ENCODE measurements at places on chromosomes 5 and 9.
A peak's percentile ranks its signal among the peaks of the same experiment; 100 is the strongest.

DNA sequence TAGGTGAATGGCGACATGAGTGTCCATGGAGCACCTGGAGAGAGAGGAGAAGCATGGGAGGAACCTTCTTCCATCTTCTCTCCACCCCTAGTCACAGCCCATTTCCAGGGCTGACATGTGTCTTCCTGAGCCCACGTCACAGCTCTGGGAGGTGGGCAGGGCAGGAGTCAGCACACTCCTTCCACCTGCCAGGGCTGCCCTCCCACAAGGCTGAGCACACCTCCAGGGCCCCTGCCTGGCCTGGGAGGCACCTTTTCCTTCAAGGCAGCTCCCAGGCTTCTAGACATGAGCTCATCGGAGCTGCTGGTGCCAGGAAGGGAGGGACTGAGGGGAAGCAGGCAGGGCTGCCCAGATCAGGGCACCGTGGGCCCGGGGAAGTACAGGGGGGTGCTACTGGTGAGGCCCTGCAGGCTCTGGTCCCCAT is 13.6 kb upstream of the SYNPO start:
- peaks cover 17% of the 10 kb centered on the region for H3K36me3 ChIP-seq
- ATAC-seq = no peak
- no peaks in the 10 kb centered on the region for H3K27me3 ChIP-seq
- peak overlapping the region; percentile 79 for H3K27ac ChIP-seq

DNA sequence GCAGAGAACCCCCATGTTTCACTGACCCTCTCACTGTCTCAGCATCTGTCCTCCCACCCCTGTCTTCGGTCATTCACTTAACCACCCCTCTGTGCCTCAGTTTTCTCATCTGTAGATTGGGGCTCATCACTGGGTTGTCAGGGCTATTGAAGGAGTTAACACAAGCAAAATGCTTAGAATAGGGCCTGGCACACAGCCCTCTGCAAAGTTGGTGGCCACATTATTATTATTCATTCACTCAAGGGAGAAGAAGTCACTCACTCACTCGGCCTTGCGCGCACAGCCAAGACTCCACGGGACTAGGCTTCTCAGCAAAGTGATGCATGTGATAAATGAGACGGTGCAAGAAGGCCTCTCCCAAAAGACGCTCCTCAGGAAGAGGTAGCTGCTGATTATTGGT is 8.0 kb downstream of the PDGFRB start:
- H3K4me3 ChIP-seq = no peak overlapping the region
- ATAC-seq = no peak
- peaks cover 9% of the 10 kb centered on the region for H3K27me3 ChIP-seq
- peaks cover 5% of the 10 kb centered on the region for H3K4me1 ChIP-seq

DNA sequence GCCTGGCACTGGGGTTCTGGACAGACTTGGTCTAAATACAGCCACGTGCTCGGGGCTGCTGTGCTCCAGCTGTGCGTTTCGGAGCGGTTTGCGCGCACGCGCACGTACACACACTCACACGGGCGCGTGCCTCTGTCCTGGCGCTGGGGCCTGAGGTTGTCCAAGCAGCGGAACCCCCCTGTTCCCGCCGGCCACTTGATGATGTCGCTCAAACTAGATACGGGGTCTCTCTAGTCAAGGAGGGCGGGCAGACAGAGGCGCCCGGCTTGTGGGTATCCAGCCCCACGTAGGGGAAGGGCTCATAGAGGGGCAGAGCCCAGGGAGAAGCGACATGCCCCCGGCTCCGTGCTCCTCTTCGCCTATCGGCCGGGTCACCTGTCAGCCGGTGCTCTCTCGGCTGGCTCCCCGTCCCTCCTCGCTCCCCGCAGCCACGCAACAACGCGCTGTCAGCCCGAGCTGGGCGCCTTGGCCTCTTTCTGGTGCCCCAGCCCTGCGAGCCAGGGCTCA is 8.9 kb downstream of the NR2F1-AS1 start:
- ATAC-seq = no peak
- peaks cover 20% of the 10 kb centered on the region for H3K4me1 ChIP-seq
- H3K36me3 ChIP-seq = no peaks in the 10 kb centered on the region
- no peak overlapping the region for H3K4me3 ChIP-seq

DNA sequence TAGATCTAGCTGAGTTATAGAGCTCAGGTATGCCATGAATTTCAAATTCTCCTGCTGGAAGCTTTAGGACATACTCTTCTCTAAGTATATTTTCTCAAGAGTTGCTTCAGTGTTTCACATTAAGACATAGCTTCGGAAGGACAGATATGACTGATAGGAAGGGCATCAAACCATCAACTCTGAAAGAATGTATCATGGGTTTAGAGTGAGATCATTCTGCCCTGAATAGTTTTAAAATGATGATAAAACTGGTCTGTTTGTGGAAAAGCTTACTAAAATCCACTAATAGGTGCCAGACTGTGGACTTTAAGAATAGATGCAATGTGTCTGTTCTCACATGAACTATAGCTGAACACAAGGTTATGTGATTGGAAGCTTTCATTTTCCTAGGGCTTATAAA is 8.4 kb downstream of the SPEF2 start:
- ATAC-seq = no peak
- no peaks in the 10 kb centered on the region for H3K36me3 ChIP-seq
- H3K4me3 ChIP-seq = no peak overlapping the region
- no peak overlapping the region for H3K27ac ChIP-seq

- H3K27me3 ChIP-seq = no peaks in the 10 kb centered on the region
- no peak overlapping the region for H3K27ac ChIP-seq
- no peaks in the 10 kb centered on the region for H3K36me3 ChIP-seq
Observed at GRCh38 chr5:167614294-167615021, 677.0 kb upstream of the WWC1 start.

- H3K4me3 ChIP-seq = no peak overlapping the region
- peaks cover 9% of the 10 kb centered on the region for H3K27me3 ChIP-seq
- H3K36me3 ChIP-seq = no peaks in the 10 kb centered on the region
- no peak for ATAC-seq
Observed at GRCh38 chr5:143732402-143732801, 79.6 kb upstream of the HMHB1 start.

DNA sequence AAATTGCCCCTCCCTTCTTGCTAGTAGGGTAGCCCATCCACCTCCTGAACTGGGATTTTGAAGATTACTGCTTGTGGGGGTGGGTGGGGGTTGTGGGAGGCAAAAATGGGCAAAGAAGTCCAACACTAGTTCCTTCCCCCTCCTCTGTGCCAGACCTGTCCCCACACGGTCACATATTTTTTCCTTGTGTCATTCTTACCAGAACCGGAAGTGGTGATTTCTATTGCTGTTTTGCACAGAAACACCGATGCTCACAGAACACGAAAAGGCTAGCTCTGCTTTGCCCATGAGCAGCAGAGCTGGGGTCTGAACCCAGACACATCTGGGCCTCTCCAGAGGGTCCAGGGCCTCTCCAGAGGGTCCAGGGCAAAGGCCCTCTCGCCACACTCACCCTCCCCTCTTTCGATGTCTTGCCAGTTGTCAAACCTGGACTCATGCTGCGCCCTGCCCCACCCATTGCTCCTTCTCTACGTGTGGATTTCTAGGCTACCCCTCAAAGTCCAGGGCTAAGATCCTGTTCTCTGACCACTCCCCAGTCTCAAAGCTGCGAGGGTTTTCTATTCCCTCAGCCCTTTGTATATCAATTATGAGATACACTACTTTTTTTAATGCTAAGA is 264.4 kb upstream of the MSX2 start:
- no peak for ATAC-seq
- H3K27ac ChIP-seq = no peak overlapping the region
- H3K27me3 ChIP-seq = no peaks in the 10 kb centered on the region
- no peak overlapping the region for H3K4me3 ChIP-seq
- H3K36me3 ChIP-seq = no peaks in the 10 kb centered on the region

DNA sequence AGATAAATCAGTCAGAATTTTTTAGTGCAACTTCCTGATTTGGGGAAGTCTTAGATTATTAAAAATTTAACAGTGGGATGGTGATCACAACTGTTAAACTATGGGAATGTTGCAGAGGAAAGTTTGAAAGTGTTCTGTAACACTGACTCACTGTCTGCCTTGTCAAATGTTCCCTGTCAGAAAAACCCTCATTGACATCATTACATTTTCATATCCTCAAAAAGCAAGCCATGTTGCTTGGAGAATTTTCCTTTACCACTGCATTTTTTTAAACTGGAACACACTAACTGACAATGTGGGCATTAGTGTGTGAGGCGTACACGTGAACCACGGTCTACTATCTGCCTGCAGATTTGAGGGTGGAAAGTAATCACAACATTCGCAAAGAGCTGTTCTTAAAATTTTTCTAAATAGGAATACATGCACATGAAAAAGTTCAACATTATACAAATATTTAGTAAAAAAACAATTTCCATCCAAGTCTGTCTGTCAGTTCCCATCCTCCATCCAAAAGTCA is 28.6 kb upstream of the IL7R start:
- H3K36me3 ChIP-seq = no peaks in the 10 kb centered on the region
- no peak for ATAC-seq
- no peaks in the 10 kb centered on the region for H3K4me1 ChIP-seq

GRCh38 chr9:6590772-6591384 is 54.7 kb downstream of the GLDC start:
- no peak for ATAC-seq
- H3K27ac ChIP-seq = peak overlapping the region; percentile 2
- H3K4me1 ChIP-seq = peaks cover 13% of the 10 kb centered on the region
- no peak overlapping the region for H3K4me3 ChIP-seq
- no peaks in the 10 kb centered on the region for H3K27me3 ChIP-seq

DNA sequence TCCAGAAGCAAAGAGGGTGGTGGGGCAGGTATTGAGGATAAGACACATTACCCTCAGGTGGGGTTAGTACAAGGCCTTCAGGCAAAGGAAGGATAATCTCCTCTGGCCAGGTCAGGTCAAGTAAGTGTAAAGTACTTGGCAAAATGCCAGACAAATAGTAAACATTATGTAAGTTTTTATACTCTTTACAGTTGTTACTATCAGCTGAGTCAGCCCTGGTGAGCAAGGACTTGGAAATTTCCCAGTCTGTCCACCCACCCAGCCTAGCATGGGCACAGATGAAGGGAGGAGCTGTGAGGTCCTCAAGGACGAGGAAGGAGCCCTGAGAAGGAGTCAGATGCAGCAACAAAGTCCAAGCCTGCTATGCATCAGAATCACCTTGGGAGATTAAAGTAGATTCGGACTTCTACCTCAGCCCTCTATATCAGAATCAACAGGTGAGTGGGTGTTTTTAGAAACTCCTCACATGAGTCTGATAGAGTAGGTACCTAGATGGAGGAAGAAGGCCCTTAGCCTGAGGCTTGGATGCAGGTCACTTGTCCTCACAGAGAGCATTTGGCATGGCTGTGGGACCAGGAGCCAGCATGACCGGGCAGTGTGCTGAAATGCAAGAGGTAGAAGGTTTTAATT is 50.2 kb upstream of the BARX1 start:
- no peak overlapping the region for H3K27ac ChIP-seq
- no peaks in the 10 kb centered on the region for H3K4me1 ChIP-seq
- peaks cover 43% of the 10 kb centered on the region for H3K27me3 ChIP-seq
- no peak for ATAC-seq
- H3K4me3 ChIP-seq = no peak overlapping the region

GRCh38 chr9:128078504-128079434 is 10.7 kb downstream of the SLC25A25 start:
- ATAC-seq = no peak
- H3K4me1 ChIP-seq = peaks cover 53% of the 10 kb centered on the region
- H3K27ac ChIP-seq = peak overlapping the region; percentile 23

DNA sequence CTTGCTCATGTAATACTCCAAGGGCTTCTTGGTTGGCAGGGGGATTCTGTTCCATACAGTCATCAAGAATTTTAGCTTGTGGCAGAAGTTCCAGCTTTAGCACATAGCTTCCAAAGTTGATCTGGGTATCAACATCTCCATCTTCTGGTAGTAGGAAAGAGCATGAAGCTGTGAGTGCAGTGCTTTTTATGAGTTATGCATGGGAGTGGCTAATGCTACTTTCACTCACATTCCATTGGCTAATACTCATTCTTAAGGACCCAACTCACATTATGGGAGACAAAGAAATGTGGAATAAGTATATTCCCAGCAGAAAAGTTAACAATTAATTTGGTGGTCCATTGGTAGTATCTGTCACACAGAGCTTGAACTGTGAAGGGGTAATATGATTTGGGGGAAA is 194.2 kb upstream of the CHD1 start:
- ATAC-seq = no peak
- H3K36me3 ChIP-seq = no peaks in the 10 kb centered on the region
- H3K27me3 ChIP-seq = no peaks in the 10 kb centered on the region

GRCh38 chr9:100756217-100756616 is 178.3 kb downstream of the CAVIN4 start:
- no peak overlapping the region for H3K4me3 ChIP-seq
- H3K36me3 ChIP-seq = no peaks in the 10 kb centered on the region
- H3K27ac ChIP-seq = no peak overlapping the region
- H3K4me1 ChIP-seq = no peaks in the 10 kb centered on the region

- no peak overlapping the region for H3K27ac ChIP-seq
- ATAC-seq = no peak
- no peaks in the 10 kb centered on the region for H3K4me1 ChIP-seq
- no peak overlapping the region for H3K4me3 ChIP-seq
- H3K27me3 ChIP-seq = no peaks in the 10 kb centered on the region
- no peaks in the 10 kb centered on the region for H3K36me3 ChIP-seq
Observed at GRCh38 chr9:88722753-88723152, 187.8 kb downstream of the NXNL2 start.

All from stimulated activated memory B cell treated with anti-CD40 and anti-IgM and Interleukin-4, amounts not matched to agents 10 μg/mL and 1 μg/mL and 100 μg/mL, for 72 hours (primary cell).